ENCODE measurements at places on chromosomes 16 and 17. TPM values are rescaled to one million over a fixed set of nuclear protein-coding genes. Genes with fewer than 3 reads are reported as not detected.

Gene GRB7
- total RNA-seq, result not detected

Gene ZG16
- not detected for total RNA-seq

Gene TERB1
- 0.42 TPM for total RNA-seq

Gene AOC2
- total RNA-seq, result 1.5 TPM

Gene KRTAP9-7
- not detected for total RNA-seq

Gene VTN
- total RNA-seq, result not detected

Gene CDYL2
- total RNA-seq, result 8.2 TPM

Gene EPOP
- 0.63 TPM for total RNA-seq

Gene PIPOX
- total RNA-seq, result 2.9 TPM

Gene ABCA10
- total RNA-seq, result 1.0 TPM

Gene NUP85
- total RNA-seq, result 25.6 TPM

Gene ADAP2
- total RNA-seq, result 20.8 TPM

Gene TMEM98
- total RNA-seq, result not detected

Gene LHX1
- total RNA-seq, result not detected

Gene ABCC12
- not detected for total RNA-seq

Gene CCDC200
- total RNA-seq, result 0.31 TPM

Gene GPR142
- not detected for total RNA-seq

Gene NPIPB6
- total RNA-seq, result not detected

Gene ZNF771
- 1.0 TPM for total RNA-seq

Gene SP2
- total RNA-seq, result 2.5 TPM

Gene SLC25A10
- 1.5 TPM for total RNA-seq

Gene RASL10B
- total RNA-seq, result 0.10 TPM

Gene CCDC40
- total RNA-seq, result 0.84 TPM

Gene CDR2L
- total RNA-seq, result 0.31 TPM

Gene TOP3A
- total RNA-seq, result 33.0 TPM

Gene RNF43
- total RNA-seq, result 0.42 TPM

Gene TMEM11
- 15.8 TPM for total RNA-seq

Gene SCNN1G
- not detected for total RNA-seq

Gene SMIM36
- not detected for total RNA-seq

Gene CD68
- total RNA-seq, result 147 TPM

Gene CTRB1
- not detected for total RNA-seq

Gene PRR35
- total RNA-seq, result 0.10 TPM

Gene TNFSF13
- total RNA-seq, result 44.9 TPM

Gene CCNF
- 1.2 TPM for total RNA-seq

Gene SOCS1
- 41.2 TPM for total RNA-seq

Gene ZNF319
- 5.7 TPM for total RNA-seq

Gene TMEM100
- not detected for total RNA-seq

Gene KRT16
- total RNA-seq, result not detected

Gene PTGES3L
- 0.31 TPM for total RNA-seq

Gene WNT3
- total RNA-seq, result 0.10 TPM

Gene MYH10
- 0.52 TPM for total RNA-seq

Gene PRKCA
- 35.6 TPM for total RNA-seq

Gene ZNF48
- 3.8 TPM for total RNA-seq

Gene KRT9
- total RNA-seq, result 0.10 TPM

Gene CCL17
- total RNA-seq, result not detected

Gene ETV4
- not detected for total RNA-seq

Gene ZNF213
- 1.6 TPM for total RNA-seq

Gene SLC5A10
- total RNA-seq, result 0.10 TPM

Gene KREMEN2
- total RNA-seq, result not detected

Gene GPR139
- not detected for total RNA-seq

Gene KIF19
- total RNA-seq, result 1.2 TPM

Gene CRHR1
- total RNA-seq, result not detected

Gene IRF8
- total RNA-seq, result 94.9 TPM

Gene SLFN12L
- 53.3 TPM for total RNA-seq

Gene CX3CL1
- total RNA-seq, result not detected

Gene TBC1D3
- total RNA-seq, result not detected
